RPMI7951 (cell line): ENCODE measurements at places on chromosomes 4 and X. TPM values are rescaled to one million over a fixed set of nuclear protein-coding genes. Genes with fewer than 3 reads are reported as not detected.

Gene MEPE
- not detected in 2 replicates for total RNA-seq

- DNase-seq, result no peak
Measured at GRCh38 chr4:15416357-15417232, 11.2 kb upstream of the C1QTNF7 start.

Gene GC
- total RNA-seq, result not detected in 2 replicates

DNA sequence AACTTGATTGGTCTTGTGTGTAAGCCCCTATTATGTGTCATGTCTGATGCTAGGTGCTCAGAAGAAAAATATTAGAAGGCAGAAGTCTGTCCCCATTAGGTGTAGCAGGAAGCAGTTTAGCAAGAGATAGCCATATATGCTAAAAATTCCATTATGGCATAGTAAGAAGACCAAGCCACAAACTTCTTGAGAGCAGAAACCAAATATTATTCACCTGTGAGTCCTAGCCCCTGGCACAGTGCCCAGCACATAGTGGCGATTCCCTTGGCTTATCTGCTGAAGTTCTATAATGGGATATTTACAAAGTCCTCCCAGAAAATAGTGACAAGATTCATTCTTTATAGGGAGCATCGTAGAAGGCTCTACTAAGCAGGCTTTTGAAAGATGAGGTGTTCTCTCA is 174.4 kb downstream of the RAB28 start:
- DNase-seq, result no peak

GRCh38 chrX:41921492-41922430 is 1.6 kb downstream of the CASK start:
- peak; percentile 45 for DNase-seq

Gene SLC25A5
- 289 and 310 TPM in 2 replicates for total RNA-seq

DNA sequence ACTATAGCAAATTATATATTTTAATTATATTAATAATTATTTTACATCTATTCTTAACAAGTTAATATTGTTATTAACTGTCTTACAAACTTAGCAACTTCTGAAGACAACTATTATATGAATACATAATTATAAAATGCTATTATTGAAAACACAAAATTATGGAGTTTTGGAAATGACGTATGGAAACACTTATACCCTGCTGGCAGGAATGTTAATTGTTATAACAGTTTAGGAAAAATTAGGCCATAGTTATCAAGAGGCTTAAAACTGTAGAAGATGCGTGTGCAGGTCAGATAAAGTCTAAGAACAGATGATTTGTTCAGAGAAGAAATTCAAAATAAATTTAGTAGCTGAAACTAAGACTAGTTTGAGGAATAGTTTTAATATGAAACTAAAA is 211.7 kb downstream of the FAT4 start:
- no peak for DNase-seq

Gene CTPS2
- total RNA-seq, result 17.9 TPM in 2 replicates

Gene CASP6
- 36.6 and 37.5 TPM in 2 replicates for total RNA-seq

DNA sequence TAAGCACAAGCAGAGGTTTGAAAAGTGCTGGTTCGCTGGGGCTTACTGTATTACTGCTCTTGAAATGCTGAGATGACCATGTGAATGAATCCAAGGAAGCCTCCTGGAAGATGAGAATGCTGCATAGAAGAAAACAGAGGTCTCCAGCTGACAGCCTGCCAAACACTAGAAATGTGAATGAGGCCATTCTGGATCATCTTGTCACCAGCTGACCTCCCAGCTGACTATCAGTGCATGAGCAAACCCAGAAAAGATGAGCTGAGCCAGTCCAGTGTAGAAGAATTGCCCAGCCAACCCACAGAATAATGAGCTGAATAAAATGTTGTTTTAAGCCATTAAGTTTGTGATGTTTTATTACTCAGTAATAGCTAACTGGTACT is 49.1 kb upstream of the DYNLT3 start:
- no peak for DNase-seq

Gene PWWP3B
- total RNA-seq, result not detected in 2 replicates

GRCh38 chr4:31016322-31017061 is 296.3 kb downstream of the PCDH7 start:
- no peak for DNase-seq

Gene SASH3
- not detected in 2 replicates for total RNA-seq

- DNase-seq, result peak; percentile 4
Measured at GRCh38 chr4:24032371-24032989, 142.6 kb upstream of the PPARGC1A start.

DNA sequence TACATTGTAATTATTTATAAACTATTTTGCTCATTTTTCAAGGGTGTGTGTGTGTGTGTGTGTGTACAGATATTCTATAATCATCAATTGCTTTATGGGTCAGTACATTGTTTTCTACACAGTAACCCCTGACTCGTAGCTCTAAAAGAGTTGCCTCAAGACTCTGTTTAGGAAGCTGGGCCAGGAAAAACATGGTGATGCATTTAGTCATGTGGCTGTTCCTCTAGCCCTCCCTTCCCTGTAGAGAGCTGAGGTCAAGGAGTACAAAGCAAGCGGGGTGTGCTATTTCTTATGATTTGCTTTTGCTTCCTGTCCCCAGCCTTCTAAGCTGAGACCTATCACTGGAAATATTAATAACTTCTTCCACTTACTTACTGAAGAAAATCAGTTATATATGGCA is 34.8 kb upstream of the SPANXD start:
- no peak for DNase-seq

Gene KLHL13
- 0.10 and 0.12 TPM in 2 replicates for total RNA-seq

Gene TRO
- 9.9 and 15.0 TPM in 2 replicates for total RNA-seq

DNA sequence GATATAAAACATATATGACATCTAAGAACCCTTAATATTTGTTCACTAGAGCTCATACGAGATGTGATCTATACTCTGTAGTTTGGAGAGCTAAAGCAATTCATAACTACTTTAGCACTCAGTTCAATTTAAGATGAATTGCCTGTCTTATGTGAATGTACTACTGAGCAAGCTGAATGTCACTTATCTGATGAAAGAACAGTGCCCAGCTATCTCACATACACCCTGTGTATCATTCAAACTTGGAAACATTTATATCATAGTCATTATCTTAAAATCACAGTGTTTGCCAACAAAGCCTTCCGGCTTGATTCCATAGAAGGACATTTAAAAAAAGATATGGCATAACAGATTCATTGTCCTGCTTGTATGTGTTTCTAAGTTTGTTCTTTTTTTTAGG is 639.6 kb downstream of the CCSER1 start:
- no peak for DNase-seq

GRCh38 chrX:105662248-105662647 is 160.1 kb upstream of the NRK start:
- no peak for DNase-seq

Gene FGB
- total RNA-seq, result not detected in 2 replicates

- DNase-seq, result no peak
Measured at GRCh38 chr4:119955256-119955655, 111.4 kb downstream of the MAD2L1 start.

- DNase-seq, result no peak
Measured at GRCh38 chr4:132266374-132266773, 882.7 kb upstream of the PCDH10 start.

Gene RHOXF1
- not detected in 2 replicates for total RNA-seq

GRCh38 chr4:108706289-108706688 is 55.9 kb downstream of the OSTC start:
- no peak for DNase-seq

DNA sequence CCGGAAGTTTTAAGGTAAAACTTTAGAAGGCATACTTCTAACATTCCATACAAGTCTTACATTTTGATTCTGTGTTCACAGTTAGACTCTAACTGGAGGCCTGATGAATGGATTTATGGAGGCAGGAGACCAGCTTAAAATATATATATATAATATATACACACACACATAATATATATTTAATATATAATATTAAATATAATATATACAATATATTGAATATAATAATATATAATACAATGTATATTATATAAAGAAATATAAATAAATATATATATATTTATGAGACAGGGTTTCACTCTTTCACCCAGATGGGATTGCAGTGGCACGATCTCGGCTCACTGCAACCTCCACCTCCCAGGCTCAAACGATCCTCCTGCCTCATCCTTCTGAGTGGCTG is 7.9 kb upstream of the CTSO start:
- no peak for DNase-seq

DNA sequence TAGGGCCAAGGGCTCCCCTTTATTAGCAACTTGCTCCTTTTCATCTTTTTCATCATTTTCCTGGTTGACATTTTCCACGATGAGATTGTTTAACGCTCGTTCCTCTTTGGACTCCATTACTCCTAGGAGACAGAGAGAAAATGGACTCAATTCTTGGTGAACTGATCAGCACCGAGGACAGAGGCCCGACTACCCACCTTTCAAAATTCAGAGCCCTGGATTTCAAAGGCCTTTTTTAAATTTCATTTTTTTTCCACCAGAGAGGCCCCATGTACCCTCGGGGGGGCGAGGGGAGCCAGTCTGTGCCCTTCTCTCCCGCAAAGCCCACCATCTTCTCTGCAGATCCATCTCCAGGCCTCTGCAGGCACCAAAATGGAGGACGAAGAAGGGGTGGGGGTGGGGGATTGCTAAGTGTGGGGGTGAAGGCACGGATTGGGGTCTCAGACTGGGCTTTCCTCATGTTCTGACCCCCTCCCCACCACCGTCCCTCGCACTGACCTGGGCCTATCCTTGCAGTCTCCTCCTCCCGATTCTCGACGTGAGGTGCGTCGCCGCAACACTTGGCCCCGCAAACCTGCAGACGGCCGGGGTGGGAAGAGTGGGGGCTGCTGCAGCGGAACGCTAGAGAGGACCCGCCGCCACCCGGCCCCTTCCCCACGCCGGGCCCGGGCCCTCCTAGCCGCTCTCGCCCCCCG is 783 bp downstream of the BEX2 start:
- DNase-seq, result no peak

DNA sequence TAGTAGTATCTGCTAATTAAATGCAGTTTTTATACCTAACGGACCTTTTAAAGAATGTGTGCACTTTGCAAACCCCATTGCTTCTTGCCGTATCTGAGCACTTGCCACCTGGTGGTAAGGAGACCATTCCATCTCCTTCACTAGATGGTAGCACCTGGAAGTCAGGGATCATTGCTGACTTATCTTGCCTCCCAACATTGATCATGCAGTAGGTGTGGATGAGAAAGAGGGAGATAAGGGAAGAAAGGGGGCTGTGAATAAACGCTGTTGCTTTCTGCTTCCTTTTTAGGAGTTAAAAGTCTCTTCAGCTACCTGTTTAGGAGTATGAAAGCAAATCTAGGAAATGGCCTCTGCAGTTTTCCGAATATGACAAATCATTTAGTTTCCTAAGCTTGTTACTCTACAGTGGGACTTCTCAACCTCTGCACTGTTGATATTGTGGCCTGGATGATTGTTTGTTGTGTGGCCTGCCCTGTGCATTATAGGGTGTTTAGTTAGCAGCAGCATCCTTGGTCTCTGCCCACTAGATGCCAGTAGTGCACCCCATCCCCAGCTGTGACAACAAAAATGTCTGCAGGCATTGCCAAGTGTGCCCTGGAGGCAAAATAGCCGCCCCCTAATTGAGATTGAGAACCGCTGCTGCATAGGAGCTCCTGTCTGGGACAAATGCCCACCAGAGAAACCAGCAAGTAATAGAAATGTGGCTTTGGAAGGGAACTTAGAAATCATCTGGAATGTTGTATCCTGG is 38.8 kb downstream of the GAB1 start:
- peak; percentile 27 for DNase-seq

DNA sequence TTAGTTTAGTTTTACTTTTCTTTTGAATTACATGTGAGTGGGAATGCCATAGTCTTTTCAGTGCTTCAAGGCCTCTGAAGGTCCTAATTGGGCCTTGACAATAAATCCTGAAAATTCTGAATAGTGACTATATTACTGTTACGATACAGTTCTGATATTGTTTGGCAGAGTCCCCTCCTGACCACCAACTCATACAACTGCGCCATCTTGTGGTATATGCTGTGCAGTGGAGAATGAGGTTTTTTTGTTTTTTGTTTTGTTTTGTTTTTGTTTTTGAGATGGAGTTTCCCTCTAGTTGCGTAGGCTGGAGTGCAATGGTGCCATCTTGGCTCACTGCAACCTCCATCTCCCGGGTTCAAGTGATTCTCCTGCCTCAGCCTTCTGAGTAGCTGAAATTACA is 56.6 kb upstream of the CHRDL1 start:
- peak; percentile 11 for DNase-seq

DNA sequence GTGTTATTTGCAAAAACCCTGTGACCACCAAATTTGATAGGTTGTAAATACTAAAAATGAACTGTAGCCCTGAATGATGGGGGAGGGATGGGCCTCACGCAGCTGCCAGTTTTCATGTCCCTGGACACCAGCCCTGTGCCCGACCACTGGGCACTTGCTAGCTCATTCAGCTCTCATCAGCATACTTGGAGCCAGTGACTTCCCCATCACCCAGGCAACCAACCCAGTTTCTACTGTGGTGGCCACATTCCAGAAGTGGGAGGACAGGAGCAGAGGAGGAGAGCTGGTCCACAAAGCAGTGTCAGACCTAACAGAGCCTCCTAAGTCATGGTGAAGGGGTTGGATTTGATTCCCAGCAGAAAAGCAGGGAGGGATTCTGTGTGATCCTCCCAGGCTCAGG is 128.2 kb downstream of the CPEB2 start:
- DNase-seq, result peak; percentile 6

Gene ERAS
- total RNA-seq, result not detected in 2 replicates

GRCh38 chrX:65586491-65586890 is 51.9 kb upstream of the LAS1L start:
- peak; percentile 91 for DNase-seq

DNA sequence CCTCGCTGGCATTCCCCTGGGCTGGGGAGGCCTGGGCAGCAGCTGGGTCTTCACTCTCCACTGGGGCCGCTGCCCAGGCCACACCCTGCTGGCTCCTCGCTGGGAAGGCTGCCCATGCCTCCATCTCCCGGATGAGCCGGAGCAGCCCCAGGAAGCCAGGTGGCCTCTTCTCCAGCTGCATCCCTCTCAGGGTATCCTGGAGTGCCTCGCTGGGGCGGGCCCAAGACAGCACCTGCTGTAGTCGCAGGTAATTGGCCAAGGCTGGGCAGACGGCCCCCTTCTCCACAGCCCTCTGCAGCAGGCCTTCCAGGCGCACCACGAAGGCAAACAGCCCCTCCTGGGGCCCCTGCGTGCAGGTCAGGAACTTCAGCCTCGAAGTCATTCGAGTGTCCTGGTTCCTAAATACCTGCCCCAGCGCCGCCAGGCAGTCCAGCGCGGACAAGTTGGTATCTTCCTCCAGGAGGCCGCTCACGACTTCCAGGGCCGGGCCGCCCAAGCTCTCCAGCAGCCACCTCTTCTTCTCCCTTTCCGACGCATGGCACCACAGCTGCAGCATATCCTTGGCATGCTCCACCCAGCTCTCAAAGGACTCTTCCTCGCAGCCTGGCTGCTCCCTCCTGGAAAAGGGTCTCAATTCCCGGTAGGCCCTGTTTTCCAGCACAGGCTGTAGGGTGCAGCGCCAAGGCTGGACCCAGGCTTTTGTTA is 3.7 kb downstream of the PNMA6E start:
- no peak for DNase-seq

- DNase-seq, result no peak
Measured at GRCh38 chr4:126144543-126145237, 829.9 kb downstream of the FAT4 start.

Gene USP51
- 0.49 and 1.1 TPM in 2 replicates for total RNA-seq

GRCh38 chrX:102155806-102156179 is at the start of gene BEX5:
Gene BEX5, minus strand, starts transcription at chrX:102155977. Its CDS starts 1,712 bp downstream, at chrX:102154265.
- peak; percentile 60 for DNase-seq

Gene CSN3
- total RNA-seq, result not detected in 2 replicates

GRCh38 chr4:46886711-46887110 is 22.3 kb downstream of the COX7B2 start:
- DNase-seq, result no peak
